ENCODE measurements at places on chromosomes 5 and 9.

DNA sequence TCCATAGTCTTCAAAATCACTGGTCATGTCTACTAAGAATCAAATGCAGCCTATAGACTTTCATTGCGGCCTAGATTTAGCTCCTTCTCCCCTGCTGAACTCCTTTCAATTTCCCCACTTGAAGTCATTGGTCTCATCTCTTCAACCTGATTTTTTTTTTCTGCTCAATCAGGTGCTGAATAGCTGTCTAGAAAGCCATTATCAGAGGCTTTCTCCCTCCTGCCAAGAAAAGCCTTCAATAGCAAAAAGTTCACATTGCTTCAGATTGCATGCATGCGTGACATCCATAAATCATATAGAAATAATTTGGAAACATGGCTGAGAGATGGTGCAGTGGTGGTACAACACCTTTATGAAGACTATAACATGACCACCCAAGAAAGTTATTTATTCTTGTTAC lies 316.2 kb downstream of the PLK2 start:
- DNase-seq = no peak

- DNase-seq = no peak
Measured at GRCh38 chr5:136001466-136001981, 27.3 kb upstream of the TGFBI start.

GRCh38 chr9:25418974-25419373 lies 259.3 kb downstream of the TUSC1 start:
- DNase-seq = no peak

DNA sequence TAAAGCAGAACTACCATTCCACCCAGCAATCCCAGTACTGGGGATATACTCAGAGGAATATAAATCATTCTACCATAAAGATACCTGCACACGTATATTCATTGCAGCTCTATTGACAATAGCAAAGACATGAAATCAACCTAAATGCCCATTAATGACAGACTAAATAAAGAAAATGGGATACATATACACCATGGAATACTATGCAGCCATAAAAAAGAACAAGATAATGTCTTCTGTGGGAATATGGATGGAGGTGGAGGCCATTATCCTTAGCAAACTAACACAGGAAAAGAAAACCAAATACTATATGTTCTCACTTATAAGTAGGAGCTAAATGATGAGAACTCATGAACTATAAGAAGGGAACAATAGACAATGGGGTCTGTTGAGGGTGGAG lies 12.5 kb downstream of the HAPLN1 start:
- DNase-seq = no peak

DNA sequence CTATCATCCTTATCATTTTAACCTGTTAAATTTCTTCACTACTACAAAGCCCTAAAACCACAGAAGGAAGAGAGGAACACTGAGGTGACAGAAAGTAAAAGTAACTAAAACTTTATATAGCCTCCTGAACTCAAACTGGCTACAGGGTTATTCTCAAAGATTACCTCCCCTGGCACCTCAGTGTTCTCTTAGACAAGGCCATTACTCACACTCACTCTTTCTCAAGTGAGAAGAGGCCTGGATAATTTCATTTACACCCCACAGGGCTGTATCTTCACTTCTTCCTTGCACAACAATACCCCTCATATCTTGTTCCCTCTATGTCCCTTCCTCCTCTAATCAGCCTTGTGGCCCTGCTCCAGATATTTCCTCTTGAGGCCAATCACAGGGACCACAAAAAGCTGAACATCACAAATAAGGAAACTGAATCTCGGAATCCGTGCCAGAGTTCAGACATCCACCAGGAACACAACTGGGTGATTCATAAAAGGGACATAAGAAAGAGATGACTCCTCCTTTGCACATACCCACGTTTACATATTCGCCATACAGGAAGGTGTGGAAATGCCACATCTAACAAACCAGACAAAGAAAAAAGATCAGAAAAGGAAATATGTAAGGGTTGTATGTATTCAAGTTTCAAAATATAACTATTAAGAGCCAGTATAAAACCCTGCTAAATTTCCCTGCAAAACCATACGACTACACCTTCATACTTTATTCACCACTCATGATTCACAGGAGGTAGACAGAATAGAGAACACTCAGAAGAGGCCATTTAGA lies 1.7 kb upstream of the KLHL3 start:
- peak; percentile 24 for DNase-seq

DNA sequence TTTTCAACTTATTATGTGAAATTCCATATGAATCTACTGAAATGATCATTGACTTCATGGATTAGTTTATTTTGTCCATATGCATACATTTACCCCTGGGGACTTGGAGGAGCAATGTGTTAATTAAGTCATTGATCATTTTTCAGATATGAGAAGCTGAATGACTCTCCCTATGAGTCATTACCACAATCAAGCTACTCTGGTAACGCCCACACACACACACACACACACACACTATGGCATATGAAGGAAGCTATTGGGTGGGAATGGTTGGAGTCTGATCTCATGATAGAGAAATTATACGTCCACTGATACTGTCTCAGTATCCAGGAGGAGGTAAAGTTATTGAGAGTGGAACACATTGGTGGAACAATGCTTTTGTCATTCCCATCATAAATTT lies 528.9 kb downstream of the AGTPBP1 start:
- DNase-seq = no peak
